ENCODE measurements at places on chromosomes 7 and 10.

DNA sequence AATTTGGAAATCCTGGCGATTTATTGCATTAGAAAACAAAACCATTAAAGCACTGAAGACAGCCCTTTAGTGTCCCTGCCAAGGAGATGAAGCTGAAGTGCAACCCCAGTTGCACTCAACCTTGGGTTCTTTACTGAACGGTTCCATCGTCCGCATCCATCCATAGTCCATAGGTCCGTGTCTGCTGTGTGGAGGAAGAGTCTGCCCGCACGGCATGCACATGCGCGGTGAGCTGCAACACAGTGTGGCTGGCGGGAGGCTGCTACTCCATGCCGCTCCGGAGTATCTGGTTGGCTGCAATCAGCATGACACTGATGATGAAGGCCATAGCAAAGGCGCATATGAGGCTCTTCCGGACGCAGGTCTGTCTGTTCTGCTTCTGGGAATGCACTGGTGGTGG, 624.6 kb downstream of the CALN1 start:
- DNase-seq = no peak

- DNase-seq = no peak
These were observed 14.1 kb downstream of the EPHB6 start for GRCh38 chr7:142868986-142869415.

GRCh38 chr7:17153536-17153935, 144.9 kb upstream of the AHR start:
- DNase-seq = no peak

DNA sequence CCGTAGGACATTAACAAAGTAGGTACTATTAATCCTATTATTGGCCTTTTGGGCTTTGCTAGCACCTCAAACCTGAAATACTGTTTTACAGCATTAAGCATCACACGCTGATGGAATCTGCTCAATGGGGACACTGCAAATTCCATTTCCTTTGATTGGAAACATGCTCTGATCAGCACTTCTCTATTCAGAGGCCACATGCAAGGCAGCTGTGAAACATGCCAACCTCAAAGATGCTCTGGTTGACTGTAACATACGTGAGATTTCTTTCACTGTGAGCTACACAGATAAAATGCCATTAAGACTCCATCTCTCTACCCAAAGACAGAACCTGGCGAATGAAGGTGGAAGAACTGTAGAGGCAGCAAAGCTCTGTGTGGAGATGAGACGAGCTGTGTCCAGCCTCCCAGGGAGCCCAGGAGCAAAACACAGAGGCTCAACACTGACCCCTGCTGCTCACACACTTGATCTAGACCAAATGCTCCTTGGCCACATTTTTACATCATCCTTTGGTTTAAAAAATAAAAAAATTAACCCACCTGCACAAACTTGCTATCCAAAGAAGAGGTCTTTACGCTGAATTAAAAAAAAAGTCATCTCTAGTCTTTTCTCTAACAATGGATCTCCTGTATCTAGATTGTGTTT, 8.0 kb downstream of the RSU1 start:
- DNase-seq = peak; percentile 14

All from COR-L47 (cell line).